ENCODE measurements at places on chromosomes 13 and 19.

DNA sequence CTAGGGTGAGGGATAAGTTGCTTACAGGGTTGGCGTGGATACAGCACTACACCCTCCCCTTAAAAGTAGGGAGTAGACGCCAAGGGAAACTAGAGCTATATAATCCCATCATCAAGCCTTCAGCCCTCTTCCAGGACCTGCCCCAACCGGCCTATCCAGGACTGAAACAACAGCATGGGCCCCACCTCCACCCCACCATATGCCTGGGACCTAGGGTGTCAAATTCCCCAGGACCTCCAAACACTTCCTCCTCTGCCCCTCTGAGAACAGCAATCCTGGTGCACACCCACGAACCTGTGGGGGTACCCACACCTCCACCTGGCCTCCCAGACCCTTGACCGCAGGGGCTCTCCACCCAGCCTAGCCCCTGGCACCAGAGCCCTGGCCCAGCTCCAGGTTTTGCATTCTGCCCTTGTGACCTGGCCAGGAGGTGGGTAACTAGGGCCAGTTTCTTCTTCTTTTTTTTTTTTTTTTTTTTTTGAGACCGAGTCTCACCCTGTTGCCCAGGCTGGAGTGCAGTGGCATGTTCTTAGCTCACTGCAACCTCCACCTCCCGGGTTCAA, 1.4 kb upstream of the CYP2F1 start:
- DNase-seq = no peak

- DNase-seq = no peak
Measured at GRCh38 chr13:79628463-79628862, 147.5 kb downstream of the NDFIP2 start.

DNA sequence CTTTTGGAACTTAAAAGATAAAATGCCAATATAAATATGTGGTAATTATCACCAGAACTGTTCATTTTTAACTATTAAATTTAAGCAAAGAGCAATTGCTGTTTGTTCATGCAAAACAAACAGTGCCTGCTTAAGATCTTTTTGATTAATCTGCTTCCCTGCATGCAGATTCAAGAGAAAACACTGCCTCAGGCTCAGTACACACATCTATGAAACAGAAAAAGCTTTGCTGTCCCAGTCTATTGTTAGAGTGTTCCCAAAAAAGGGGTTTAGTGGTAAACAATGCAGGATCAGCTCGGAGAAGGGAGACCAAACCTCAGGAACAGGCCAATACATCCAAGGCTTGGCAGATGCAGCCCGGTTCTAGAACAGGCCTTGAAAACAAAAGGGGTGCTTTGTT, 49.3 kb upstream of the TDRD3 start:
- no peak for DNase-seq

GRCh38 chr13:110408286-110408685, 101.2 kb downstream of the COL4A2 start:
- DNase-seq = no peak

DNA sequence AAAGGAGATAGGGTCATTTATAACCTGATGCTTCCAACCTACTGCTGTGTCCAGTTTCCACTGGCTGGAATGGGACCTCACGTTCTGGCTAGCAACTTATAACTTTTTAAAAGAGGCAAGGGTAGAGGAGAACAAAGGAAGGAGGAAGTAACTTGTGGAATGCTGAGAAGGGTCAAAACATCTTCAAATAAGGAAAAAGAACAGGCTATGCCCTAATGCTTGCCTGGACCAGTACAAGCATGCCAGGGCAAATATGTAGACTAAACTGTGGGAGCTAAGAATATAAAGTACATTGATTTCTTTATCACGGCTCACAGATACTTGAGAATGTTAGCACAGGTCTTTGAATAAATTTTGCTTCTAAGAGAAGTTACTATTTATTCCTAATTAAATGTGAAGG, 1.5 kb upstream of the ZNF561 start:
- no peak for DNase-seq

GRCh38 chr19:756236-756635, 5.3 kb downstream of the MISP start:
- peak; percentile 39 for DNase-seq

- no peak for DNase-seq
Measured at GRCh38 chr13:66501181-66501580, 729.0 kb downstream of the PCDH9 start.

DNA sequence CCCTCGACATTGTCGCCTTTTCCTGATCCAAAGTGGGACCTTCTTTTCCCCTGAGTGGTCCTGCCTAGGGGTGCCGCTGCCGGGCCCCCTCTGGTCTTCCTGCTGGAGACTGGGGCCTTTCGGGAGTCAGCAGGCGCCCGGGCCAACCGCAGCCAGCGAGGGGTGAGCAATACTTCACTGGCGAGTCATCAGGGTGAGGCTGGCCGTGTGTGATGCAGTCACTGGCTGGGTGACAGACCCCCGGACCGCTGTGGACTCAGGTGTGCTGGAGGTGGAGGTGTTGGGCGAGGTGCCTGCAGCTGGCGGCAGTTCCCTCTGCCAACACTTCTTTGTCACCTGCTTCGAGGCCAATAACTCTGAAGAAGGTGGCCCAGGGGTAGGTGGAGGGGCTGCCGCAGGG, 1.5 kb upstream of the CGB5 start:
- peak; percentile 75 for DNase-seq

DNA sequence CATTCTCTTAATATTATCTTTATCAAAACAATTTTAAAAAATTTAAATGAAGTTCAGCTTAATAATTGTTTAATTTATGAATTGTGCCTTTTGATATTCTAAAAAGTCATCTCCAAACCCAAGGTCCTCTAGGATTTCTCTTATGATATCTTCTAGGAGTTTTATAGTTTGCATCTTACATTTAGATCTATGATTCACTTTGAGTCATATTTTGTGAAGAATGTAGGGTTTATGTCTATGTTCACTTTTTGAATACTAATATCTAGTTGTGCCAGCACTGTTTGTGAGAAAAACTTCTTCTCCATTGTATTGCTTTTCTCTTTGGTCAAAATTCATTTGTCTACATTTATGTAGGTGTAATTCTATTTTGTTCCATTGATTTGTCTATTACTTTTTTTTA, 1068.4 kb upstream of the SPRY2 start:
- DNase-seq = no peak

- peak; percentile 9 for DNase-seq
Measured at GRCh38 chr19:19064811-19065745, 1.3 kb downstream of the SLC25A42 start.

- no peak for DNase-seq
Measured at GRCh38 chr19:5078666-5079065, 109.8 kb downstream of the KDM4B start.

DNA sequence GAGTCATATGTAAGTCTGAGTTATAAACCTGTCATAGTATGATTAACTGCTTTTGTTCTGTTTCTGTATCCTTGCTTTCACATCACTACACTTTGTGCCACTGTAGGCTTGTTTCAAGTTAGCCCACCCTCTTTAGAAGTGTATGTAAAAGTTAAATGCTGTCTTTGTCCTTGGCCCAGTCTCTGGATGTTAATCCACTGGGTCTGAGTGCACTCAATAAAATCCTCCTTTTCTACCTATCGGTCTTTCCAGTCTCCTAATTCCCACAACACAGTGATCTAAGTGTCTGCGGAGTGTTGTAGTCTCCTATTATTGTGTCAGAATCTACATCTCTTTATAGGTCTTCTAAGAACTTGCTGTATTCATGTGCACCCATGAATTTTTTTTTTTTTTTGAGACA, 14.1 kb downstream of the ZNF429 start:
- no peak for DNase-seq

DNA sequence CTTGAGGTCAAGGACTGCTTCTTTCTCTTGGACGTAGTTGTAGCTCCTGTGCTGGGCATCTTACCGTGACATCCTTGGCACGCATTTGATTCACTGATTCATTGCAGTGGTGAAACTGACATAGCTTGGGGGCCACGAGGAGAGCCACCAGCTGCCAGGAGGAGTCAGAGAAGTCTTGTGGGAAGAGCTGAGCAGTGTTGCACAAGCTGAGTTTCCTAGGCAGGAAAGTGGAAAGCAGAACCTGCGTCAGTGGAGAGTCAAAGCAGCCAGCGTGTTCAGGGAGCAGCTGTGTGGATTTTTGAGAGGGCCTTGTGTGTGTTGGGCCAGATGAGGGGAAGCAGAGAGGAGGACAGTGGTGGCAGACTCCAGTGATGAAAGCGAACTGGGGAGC, 5.3 kb upstream of the GPR183 start:
- no peak for DNase-seq

GRCh38 chr13:102847272-102848234, 1.7 kb downstream of the ERCC5 start:
- DNase-seq = peak; percentile 47

GRCh38 chr19:34734537-34735103, 577 bp downstream of the ZNF181 start:
- DNase-seq = no peak

DNA sequence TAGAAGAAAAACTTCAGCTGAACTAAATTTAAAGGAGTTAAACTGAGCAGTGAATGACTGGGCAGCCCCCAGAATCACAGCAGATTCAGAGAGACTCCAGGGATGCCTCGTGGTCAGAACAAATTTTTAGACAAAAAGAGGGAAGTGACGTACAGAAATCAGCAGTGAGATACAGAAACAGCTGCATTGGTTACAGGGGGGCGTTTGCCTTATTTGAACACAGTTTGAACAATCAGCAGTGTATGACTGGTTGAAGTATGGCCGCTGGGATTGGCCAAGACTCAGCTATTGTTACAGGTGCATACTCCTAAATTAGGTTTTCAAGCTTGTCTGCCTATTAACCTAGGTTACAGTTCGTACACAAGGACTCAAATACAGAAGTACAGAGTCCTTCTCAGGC, 2.2 kb upstream of the SPRYD7 start:
- DNase-seq = no peak

DNA sequence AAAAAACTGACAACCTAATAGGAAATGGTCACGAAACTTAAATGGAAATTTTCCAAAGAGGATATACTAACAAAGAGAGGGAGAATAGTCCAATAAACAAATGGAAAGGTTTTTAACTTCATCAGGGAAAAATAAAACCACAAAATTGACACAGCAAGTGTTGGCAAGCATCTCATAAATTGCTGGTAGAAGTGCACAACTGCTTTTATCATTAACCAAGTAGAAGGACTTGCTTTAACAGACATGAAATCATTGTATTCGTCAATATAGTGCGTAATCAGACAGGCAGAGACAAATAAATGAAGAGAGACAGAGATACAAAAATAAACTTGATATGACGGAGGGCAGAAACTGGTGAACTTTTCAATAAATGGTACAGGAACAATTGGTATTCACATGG, 7.4 kb downstream of the TGDS start:
- DNase-seq = no peak

- DNase-seq = no peak
Measured at GRCh38 chr19:41637484-41637883, 10.6 kb upstream of the CEACAM4 start.

- DNase-seq = no peak
Measured at GRCh38 chr19:3389876-3390371, 23.5 kb downstream of the NFIC start.

DNA sequence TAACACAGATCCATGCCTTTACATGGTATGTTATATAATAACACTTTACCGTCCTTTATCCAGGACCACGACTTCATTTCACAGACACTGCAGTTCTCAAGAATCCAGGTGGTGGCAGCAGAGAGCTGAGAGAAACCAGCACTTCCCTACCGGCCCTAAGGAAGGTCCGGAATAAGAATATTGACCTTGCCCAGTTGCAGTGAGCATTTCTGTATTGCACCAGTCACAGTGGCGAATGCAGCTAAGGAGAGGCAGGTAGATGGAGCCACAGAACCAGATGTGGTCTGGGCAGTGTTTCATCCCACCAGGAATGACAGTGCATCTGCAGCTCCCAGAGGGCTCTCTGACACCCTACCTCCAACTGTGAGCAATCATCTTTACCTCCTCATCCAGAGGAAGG, 44.6 kb downstream of the ZNF787 start:
- peak; percentile 67 for DNase-seq

DNA sequence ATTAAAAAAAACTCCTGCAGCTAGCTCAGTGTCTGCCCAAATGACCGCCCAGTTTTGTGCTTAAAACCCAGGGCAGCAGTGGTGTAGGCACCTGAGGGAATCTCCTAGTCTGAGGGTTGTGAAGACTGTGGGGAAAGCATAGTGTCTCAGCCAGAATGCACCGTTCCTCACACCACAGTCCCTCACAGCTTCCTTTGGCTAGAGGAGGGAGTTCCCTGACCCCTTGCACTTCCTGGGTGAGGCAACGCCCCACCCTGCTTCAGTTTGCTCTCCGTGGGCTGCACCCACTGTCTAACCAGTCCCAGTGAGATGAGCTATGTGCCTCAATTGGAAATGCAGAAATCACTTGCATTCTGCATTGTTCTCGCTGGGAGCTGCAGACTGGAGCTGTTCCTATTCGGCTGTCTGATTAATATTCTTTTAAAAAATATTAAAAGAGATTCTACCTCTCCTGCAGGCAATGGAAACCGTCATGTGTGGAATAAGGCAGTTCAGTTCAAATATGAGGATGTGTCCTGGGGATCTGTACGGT, 645.7 kb downstream of the FGF9 start:
- DNase-seq = no peak

DNA sequence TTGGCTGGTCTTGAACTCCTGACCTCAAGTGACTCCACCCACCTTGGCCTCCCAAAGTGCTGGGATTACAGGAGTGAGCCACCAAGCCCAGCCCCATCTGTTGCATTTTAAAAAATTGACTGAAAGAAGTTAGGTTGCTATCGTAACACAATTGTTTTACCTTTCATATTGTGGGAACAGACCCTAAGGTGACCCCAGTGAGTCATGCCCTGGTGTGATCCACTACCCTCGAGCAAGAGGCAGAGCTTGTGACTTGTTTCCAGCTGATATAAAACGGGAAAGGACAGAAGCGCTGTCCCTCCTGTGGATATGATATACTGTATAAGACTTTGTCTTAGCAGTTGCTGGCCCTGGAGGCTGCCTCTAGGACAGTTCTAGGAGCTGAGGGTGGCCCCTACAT, 308.6 kb downstream of the HS6ST3 start:
- DNase-seq = no peak

DNA sequence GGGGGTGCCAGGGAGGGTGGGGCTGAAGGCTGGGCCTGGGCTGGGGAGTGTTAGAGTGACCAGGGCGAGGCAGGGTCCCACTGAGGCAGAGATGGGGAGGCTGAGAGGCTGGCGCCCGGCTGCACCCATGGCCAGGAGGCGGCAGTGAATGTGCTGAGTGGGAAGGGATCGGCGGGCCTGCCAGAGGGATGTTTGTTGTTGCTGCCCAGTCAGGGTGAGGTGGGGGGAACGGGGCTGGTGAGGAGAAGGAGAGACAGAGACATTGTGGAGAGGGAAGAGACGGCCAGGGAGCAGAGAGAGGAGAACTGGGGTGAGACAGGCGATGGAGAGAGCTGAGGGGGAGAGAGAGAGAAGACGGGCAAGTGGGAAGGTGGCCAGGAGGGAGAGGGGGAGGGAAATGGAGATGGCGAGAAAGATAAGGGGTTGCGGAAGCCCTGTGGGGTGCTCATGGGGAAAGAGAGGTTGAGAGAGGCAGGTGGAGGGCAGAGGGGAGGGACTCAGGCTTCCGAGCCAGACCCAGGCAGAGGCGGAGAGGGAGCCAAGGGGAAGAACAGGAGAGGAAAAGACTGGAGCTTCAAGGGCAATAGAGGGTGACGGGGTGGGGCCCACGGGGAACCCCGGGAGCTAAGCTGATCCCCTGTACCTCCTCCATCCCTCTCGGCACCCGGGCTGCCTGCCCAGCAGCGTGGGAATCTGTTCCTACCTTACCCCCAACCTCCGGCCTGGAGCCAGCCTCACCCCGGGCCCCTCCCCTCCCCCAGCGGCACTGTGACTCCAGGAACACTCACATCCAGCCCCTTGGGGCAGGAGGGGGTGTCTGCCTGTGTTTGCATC, 690 bp upstream of the B3GNT8 start:
- DNase-seq = no peak
